ENCODE measurements at places on chromosomes 2 and 18.

DNA sequence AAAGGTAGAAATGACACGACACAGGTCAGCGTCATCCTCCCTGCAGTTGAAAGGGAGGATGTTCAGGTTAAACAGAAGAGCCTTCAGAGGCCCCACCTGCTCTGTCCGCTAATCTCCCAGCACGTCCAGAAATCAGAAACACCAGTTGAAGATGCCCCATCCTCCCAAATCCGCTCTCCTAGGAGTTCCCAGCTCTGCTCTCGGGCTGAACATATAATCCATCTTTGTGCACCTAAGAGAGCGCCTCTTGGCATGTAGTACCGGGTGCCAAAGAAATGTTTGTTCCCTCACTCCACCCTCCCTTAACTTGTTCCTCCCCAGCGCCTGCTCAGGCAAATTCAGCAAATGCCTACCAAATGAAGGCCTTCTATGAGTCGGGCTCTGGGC lies 145.2 kb upstream of the SMAD2 start:
- DNase-seq: no peak

- no peak for DNase-seq
These were observed 4.1 kb downstream of the BCL11A start for GRCh38 chr2:60549238-60549927.

DNA sequence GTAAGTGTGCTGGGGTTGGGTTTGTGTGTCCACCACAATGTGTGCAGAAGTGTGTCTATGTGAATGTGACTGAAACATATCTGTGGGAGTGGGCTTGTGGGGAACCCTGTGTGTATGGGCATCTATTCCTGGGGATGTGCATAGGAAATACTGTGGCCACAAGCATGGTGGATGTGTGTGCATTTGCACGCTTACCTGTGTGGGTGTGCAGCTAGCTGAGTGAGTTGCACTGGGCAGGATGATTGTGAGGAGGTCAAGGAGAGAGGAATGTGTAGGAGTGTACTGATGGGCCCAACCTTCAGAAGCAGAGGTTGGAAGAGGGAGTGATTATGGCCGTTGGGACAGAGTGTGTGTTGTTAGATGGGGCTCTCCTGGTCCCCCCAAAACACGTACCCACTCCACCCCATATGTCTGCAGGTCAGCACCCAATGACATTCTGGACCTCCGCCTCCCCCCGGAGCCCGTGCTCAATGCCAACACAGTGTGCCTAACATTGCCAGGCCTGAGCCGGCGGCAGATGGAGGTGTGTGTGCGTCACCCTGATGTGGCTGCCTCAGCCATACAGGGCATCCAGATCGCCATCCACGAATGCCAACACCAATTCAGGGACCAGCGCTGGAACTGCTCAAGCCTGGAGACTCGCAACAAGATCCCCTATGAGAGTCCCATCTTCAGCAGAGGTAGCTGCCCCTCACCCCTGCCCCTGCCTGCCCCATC lies 1.2 kb downstream of the WNT10A start:
- DNase-seq: no peak

- DNase-seq: no peak
These were observed 506.8 kb upstream of the VRK2 start for GRCh38 chr2:57539761-57540160.

- no peak for DNase-seq
These were observed 280.9 kb upstream of the TCF4 start for GRCh38 chr18:55868909-55869308.

- no peak for DNase-seq
These were observed 85.9 kb upstream of the CCBE1 start for GRCh38 chr18:59783138-59783537.

- no peak for DNase-seq
These were observed 49.8 kb downstream of the E2F6 start for GRCh38 chr2:11416186-11416585.

DNA sequence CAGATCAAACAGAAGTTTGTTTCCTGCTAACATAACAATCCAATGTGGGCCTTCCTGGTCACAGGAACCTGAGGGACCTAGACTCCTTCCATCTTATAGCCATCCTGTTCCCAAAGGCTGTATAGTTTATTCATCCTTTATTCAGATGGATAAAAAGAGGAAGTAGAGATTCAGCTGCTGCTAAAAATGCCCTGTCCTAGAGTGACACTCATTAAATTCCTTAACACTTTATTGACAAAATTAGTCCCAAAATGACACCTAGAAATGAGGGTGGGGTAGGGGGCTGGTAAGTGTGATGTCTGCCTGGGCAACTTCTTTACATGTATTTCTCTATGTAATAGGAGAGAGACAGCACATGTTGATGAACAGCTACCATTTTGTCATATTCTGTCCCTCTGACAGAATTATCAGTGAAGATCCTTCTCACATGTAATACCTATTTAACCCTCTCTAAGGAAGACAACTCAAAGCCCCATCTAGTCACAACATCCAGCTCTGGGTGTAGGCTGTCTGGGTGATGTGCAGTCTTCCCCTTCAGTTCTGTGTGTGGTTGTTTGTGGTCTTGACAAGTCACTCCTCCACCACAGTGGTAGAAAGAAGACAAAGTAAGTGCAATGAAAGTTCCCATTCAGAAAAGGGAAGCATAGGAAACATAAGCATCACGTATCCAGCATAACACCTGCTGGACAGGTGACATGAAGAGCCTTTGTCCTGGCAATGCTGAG lies 253.9 kb upstream of the CNTNAP5 start:
- no peak for DNase-seq

Measured in central memory CD8-positive, alpha-beta T cell (primary cell).